Cardiac muscle cell (in vitro differentiated cells and primary cell): ENCODE measurements at places on chromosomes 5 and 9.

GRCh38 chr9:105385381-105385985 lies 62.4 kb upstream of the FSD1L start:
- no peak overlapping the region for H3K4me3 ChIP-seq
- DNase-seq, result peak; percentile 48
- no peaks in the 10 kb centered on the region for H3K4me1 ChIP-seq
- no peaks in the 10 kb centered on the region for H3K27me3 ChIP-seq

- H3K4me1 ChIP-seq, result no peaks in the 10 kb centered on the region
- no peaks in the 10 kb centered on the region for H3K36me3 ChIP-seq
- DNase-seq, result no peak
- no peak overlapping the region for H3K4me3 ChIP-seq
- no peak overlapping the region for H3K27ac ChIP-seq
Observed at GRCh38 chr5:75324791-75325190, 12.2 kb upstream of the HMGCR start.

DNA sequence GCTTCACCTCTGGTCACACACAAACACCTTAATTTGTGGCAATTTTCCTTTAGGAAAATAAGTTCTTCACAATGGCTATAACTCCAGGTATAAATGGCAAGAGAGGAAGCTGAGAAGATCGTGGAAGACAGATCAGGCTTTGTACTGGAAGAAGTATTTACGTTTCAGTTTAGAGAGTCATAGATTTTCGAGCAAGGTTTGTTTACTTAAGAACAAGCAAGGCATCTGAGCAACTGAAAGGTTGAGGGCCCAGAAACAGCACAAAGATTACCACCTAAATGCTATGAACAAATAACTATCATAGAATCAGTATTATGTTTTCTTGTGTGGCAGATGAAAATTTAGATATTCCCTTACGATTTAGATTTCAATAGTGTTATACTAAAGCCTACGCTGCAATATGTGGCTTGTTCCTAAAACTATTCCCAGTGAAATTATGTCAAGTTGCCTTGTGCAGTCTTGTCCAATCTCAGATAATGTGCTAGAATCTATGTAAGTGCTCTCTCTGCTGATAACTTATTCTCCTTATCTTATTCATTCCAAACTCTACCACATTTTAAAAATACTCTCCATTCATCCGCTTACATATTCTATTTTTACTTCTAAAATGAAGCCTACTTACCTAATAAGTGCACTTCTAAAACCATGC lies 6.7 kb downstream of the SLCO4C1 start:
- no peaks in the 10 kb centered on the region for H3K36me3 ChIP-seq
- peak overlapping the region; percentile 17 for H3K27ac ChIP-seq
- no peak for DNase-seq
- H3K27me3 ChIP-seq, result peaks cover 3% of the 10 kb centered on the region

DNA sequence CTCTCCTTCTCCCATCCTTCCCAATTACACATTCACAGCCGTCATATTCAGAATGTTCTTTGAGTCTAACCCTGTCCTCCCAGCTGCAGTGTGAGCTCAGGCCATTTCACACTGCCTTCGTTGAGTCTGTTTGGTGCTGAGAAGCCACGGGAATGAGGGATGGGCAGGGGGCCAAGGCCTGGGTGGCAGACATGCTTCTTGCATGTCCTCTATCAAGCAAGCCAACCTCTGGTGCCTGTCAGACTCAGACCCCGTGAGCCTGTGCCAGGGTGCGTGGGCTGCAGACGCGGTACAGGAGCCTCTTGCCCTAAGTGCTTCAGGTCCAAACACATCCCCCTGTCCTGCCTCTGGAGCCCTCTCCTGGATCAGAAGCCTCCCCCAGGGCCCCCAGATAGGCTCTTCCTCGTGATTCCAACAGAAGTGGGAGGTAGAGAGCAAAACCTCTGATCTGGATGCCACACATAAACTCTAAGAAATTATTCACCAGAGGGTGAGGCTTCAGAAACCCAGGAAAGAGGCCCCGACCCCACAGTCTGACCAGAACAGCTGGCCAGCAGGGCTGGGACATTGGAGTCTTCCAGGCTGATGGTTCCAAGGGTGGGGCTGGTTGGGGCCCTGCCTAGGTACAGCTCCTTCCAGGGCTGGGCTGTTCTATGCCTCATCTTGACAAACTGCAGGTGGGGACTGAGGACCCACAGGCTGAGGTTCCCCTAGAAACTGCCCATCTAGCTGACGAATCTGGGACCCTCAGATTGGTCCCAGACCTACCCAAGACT lies 46.7 kb upstream of the CDKN2AIPNL start:
- no peaks in the 10 kb centered on the region for H3K27me3 ChIP-seq
- H3K4me3 ChIP-seq, result no peak overlapping the region
- H3K27ac ChIP-seq, result no peak overlapping the region
- no peaks in the 10 kb centered on the region for H3K4me1 ChIP-seq

GRCh38 chr5:109936996-109937395 lies 247.3 kb downstream of the MAN2A1 start:
- no peaks in the 10 kb centered on the region for H3K4me1 ChIP-seq
- H3K27ac ChIP-seq, result no peak overlapping the region
- DNase-seq, result no peak

DNA sequence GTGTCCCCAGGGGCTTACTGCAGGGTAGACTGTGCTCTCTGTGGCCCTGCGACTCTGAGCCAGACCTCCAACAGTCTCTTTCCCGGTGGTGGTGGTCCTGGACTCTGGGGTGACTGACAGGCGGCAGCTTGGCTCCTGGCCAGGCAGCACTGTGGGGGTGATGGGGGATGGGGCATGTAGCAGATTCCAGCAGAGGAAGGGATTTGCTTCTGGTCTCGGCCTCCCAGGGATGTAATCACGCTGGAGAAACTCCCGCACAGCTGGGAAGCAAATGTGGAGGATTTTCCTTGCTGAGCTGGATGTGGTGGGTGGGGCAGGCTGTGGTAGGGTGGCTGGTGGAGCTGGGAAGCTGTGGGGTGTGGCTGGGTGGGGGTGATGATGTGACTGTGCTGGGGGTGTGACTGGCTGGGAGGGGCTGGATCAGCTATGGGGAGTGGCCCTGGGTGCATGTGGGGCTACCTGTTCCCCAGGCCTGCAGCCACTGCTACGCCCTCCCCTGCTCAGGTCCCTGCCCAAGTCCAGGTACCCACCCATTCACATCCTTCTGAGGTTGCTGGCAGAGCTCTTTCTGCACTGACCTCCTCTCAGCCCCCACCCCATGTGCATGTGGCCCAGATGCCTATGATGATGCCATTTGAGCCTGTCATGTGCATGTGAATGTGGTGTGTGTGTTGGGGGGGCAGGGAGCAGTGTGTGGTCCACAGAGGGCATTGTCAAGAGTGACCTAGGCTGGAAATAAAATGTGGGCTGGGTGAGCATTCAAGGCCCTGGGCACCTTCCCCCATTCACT lies 3.8 kb downstream of the NDST1 start:
- no peaks in the 10 kb centered on the region for H3K27me3 ChIP-seq
- H3K4me3 ChIP-seq, result no peak overlapping the region
- peaks cover 56% of the 10 kb centered on the region for H3K4me1 ChIP-seq
- peak overlapping the region; percentile 83 for H3K27ac ChIP-seq
- DNase-seq, result peak; percentile 69

DNA sequence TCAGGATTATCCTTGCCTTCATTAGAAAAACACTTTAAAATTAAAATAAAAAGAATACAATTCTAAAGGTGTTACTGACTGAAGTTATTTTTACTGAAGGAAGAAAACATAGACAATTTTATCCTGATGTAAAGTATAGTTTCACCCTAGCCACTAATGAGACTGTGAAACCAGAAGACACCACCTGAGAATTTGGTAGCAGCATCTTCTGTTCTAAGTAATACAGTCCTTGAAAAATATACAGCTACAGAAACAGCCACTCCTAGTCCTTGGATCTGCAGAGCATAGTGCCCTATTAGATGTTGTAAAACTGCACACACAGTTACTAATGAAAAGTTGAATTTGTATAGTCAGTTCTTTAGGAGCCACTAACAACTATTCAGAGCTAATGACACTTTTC lies 377.7 kb downstream of the PRR16 start:
- no peak overlapping the region for H3K4me3 ChIP-seq
- no peaks in the 10 kb centered on the region for H3K36me3 ChIP-seq
- no peaks in the 10 kb centered on the region for H3K27me3 ChIP-seq
- H3K4me1 ChIP-seq, result peaks cover 6% of the 10 kb centered on the region

- DNase-seq, result no peak
- H3K27me3 ChIP-seq, result no peaks in the 10 kb centered on the region
- no peak overlapping the region for H3K4me3 ChIP-seq
- H3K36me3 ChIP-seq, result no peaks in the 10 kb centered on the region
- peaks cover 5% of the 10 kb centered on the region for H3K4me1 ChIP-seq
Observed at GRCh38 chr9:115296831-115297565, 179.0 kb upstream of the TNC start.

DNA sequence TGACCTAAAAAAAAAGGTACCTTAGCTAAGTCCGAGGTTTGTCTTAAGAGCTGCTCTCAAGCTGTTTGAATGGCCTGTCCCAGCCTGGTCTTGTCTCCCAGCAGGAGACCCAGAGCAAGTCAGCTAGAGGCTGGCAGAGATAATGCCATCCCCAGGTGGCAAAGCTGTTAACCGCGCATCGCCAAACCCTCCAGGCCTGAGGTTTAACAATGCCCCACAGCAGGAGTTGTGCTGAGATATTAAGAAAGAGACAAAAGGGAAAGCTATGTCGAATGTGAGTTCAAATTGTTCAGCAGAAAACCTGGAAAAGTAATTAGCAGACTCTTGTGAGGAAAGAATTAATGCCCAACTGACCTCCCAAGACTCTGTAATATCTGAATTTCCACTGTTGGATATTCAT lies 187.1 kb downstream of the FSTL4 start:
- H3K36me3 ChIP-seq, result no peaks in the 10 kb centered on the region
- H3K27ac ChIP-seq, result no peak overlapping the region
- H3K4me1 ChIP-seq, result no peaks in the 10 kb centered on the region

DNA sequence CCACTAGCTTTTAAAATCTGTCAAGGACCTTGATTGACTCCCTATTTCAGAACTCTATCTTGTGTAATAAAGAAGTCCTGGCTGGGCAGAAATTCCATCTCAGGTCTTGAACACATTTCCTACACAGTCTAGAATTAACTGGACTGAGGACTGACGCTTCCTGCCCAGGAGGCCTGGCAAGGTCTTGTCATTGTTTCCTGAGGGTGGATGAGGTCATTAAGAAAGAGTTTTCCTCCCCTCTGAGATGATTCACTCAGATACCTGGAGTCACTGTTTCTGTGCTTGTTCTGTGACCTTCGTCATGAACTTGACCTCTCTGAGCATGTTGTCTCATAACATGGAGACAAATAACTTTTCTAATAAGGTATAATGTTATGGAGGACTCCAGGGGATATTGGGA lies 10.0 kb downstream of the MTAP start:
- no peaks in the 10 kb centered on the region for H3K27me3 ChIP-seq
- no peak overlapping the region for H3K4me3 ChIP-seq
- H3K4me1 ChIP-seq, result peaks cover 13% of the 10 kb centered on the region
- no peak overlapping the region for H3K27ac ChIP-seq
- H3K36me3 ChIP-seq, result peaks cover 15% of the 10 kb centered on the region

- no peaks in the 10 kb centered on the region for H3K36me3 ChIP-seq
- no peak overlapping the region for H3K27ac ChIP-seq
- H3K27me3 ChIP-seq, result no peaks in the 10 kb centered on the region
Observed at GRCh38 chr5:103849934-103850333, 287.3 kb upstream of the NUDT12 start.
